Activated naive CD4-positive, alpha-beta T cell treated with Interleukin-2 at 50 U/mL for 16 hours (primary cell): ENCODE measurements at places on chromosomes 13 and 19.

GRCh38 chr19:57633832-57634131 is 814 bp downstream of the ZNF211 start:
- no peak for DNase-seq

- peak; percentile 90 for DNase-seq
These were observed 4.9 kb downstream of the ADAMTSL5 start for GRCh38 chr19:1507763-1508506.

DNA sequence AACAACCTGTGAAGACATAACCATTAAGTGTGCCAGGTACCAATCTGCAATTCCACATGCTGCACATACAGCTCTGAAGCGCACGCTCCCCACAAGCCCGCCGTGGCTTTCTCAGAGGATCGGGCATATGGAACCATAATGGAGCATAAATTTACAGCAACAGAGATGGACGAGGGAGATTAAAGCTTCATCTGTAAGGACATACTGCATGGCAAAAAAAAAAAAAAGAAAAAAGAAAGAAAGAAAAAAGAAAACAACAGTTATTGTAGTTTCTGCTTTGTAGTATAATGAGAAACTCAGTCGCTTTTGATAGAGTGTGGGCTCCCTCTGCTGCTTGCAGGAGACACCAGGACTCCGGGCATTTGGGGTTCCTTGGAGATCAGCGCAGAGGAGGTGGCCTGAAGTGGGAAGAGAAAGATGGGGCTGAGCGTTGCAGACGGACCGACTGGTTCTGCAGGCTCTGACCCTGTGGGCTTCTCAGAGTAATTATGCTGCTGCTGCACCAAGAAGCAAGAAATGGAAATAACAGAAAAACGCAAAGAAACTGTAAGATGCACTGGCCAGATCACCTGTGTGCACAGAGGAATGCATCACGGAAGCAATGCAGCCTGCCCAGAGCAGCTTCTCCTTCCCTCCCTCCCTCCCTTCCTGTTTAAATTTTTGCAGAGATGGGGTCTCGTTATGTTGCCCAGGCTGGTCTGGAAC is 10.8 kb upstream of the PDCD5 start:
- DNase-seq = peak; percentile 24

DNA sequence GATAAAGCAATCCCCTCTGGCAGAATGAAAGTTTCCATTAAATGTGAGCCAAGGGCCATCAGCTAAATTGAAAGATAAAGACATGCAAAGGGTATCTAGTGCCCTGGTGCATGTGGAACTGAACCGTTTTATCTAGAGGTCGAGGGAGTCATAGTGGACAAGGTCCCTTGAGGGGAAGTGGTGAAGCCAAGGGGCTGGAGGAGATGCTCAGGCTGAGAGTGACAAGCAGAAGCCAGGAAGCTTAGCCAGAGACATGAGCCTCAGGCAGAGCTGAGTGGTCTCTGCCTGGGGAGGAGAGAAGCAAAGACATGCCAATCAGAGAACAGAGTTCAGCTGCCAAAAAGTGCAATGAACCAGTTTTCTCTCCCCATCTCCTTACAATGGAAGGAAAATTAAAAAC is 68.1 kb upstream of the SLC10A2 start:
- no peak for DNase-seq

- no peak for DNase-seq
These were observed 371.4 kb downstream of the UQCRFS1 start for GRCh38 chr19:28841531-28841930.
